Endothelial cell of umbilical vein (primary cell): ENCODE measurements at places on chromosomes 13 and 19.
A peak's percentile ranks its signal among the peaks of the same experiment; 100 is the strongest.

GRCh38 chr13:36382030-36382429 is 35.8 kb upstream of the SPART start:
- DNase-seq, result no peak

- no peak for DNase-seq
These were observed 76.8 kb downstream of the ESD start for GRCh38 chr13:46720189-46720588.

- peak; percentile 52 for DNase-seq
These were observed 28.5 kb downstream of the GARRE1 start for GRCh38 chr19:34282611-34283519.

- no peak for DNase-seq
These were observed 145.0 kb downstream of the TNFRSF19 start for GRCh38 chr13:23715092-23715761.

DNA sequence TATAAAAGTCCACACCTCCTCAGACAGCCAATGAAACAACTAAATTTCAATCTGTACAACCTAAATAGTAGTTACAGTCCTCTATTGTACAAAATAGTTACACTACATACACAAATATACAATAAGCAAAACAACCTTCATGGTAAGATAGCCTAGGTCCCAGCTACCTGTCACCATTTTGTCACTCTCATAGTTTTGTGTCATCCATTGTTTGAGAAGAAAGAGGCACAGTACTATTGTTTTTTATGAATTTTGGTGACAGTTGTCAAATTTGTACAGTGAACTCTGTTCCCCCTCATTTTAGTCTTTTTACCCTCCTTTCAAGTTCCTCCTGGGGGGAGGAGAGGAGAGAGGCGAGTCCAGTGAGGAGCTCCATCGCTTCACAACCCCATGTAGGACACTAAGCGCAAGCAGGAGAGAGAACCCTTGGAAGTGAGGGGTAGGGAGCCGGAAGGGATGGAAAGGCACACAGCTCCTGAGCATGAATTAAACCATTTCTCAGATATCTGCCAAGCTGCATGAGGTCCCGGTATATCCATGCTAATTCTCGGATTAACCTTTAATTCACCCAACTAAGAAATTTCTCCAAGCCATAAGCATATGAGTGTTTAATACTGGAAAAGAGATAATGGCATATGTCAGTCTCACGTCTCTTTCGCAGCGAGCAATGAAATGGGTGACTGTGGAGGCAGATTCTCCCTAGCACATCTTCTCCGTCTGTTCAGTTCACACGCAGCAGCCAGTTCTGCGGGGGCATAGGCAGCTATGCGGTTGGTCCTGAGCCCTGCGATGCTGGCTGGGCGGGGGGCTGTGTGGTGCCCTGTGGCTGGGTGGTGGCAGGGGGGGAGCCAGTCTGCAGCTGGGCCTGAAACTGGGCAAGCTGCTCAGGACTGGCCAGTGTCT is 60.5 kb downstream of the SERP2 start:
- DNase-seq, result no peak

DNA sequence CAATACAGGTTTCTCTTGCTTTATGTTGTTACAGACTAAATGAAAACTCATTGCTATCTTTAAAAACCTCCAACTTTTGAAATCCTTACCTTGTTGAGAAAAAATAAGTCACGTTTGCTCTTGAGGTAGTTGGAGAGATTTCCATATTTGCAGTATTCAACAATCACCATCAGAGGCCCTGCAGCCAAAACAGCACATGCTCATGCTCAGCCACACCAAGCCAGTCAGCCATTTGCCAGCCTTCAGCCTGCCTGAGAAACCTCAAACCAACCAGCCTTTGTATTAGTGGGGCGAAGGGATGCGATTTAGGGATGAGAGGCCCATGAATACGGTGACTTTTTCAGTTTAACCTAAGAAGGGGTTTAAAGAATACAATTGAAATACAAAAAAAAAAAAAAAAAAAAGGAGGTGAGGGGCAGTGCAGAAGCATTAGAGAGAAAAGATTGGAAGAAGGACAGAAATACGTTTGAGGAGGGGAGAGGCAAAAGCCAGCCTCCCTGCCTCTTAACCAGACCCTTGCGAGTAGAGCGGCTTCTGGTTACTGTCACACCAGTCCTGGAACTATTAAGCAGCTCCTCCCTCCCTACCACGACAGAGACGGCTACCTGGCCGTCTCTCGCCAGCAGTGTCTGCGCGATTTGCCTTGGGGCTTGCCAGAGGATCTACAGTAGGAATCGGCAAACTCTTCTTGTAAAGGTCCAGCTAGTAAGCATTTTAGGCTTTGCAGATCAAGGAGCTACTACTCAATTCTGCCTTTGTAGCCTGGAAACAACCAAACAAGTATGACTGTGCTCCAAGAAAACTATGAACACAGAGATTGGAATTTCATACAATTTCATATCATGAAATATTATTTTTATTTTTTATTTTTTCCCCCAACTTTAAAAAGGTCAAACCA is 167.3 kb downstream of the FLT1 start:
- no peak for DNase-seq

DNA sequence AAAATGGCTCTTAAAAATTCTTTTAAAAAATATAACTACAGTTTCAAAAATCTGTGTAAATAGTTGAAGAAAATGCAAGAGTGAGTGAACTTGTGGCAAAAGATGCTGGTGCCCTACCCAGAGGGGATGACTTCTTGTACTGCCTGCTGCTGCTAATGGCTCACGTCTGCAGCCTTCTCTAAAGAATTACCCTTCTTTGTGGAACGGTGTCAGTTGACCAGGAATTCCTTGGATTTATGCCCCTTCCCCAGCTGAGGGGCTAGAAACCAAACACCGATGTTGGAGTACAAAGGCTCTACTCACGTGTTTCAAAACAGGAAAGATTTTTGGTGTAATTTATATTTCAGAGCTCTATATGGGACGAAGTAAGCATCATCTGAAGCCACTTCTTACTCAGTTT is 1582.8 kb downstream of the OLFM4 start:
- DNase-seq, result no peak

GRCh38 chr13:100484702-100485101 is 103.9 kb downstream of the GGACT start:
- DNase-seq, result no peak

DNA sequence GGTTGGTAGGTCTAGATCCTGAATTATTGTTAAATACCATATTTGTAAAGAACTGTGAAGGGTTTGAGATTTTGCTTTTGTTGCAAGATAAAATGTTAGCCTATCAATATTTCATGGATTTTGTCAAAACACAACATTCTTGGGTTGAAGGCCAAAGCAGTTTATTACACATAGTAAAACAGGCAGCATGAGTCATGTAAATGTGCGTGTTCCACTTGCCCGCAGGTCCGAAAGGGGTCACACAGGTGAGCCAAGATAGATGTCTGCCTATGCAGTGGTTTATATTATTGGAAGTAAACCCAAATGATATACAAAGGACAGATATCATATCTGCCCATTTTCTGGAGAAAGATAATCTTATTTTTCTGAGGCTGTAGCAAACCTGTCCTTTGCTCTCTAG is 1654.4 kb upstream of the SPRY2 start:
- no peak for DNase-seq

GRCh38 chr19:18421371-18421959 is 2.3 kb downstream of the SSBP4 start:
- DNase-seq, result no peak

DNA sequence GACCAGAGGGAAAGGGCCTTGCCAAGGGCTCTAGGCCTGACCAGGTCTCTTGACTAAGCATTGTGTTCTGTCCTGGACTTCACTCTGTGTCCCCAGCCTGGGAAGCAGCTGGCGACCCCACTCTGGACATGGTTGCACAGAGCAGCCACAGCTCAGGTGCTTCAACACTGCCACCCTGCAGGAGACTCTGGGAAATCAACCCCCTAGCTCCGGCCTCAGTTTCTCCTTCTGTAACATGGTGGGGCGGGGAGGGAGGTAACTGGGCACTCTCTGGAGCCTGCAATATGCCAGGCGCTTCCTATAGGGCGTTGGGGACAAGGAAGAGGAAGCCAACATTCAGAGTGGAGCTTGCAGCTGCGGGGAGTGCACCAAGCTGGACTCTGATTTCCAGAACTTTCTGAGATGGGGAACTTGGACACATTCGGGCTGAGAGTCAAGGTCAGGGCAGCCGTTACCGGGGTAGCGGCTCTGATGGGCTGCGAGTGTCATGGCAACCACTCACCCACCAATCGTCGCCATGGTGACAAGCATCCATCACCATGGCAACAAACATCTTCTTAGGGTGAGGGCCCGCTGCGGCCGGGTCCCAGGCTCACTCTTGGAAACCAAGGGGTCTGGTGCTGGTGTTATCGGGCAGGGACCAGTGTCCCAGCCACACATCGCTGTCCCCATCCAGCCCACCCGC is 12.8 kb downstream of the F2RL3 start:
- no peak for DNase-seq

DNA sequence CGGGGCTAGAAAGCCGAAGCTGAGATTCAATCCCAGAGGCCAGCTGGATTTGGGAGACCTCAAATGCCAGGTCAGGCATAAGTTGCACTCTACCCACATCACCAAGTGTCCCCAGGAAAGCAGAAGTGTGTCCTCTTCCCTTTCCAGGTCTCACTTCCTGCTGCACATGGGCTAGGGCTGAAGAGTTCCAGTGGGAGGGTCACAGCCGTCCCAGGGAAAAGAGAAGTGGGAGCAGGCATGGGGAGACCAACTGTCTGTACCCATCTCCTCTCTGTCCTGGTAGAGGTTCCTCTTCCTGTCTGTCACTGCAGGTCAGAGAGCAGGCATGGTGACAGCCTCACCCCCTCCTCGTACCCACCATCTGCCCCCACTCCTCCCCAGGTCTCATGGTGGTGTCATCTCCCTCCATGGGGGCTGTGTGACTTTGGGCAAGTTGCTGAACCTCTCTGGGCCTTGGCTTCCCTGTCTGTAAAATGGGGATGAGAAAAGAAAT is 14.8 kb downstream of the AXL start:
- DNase-seq, result no peak

DNA sequence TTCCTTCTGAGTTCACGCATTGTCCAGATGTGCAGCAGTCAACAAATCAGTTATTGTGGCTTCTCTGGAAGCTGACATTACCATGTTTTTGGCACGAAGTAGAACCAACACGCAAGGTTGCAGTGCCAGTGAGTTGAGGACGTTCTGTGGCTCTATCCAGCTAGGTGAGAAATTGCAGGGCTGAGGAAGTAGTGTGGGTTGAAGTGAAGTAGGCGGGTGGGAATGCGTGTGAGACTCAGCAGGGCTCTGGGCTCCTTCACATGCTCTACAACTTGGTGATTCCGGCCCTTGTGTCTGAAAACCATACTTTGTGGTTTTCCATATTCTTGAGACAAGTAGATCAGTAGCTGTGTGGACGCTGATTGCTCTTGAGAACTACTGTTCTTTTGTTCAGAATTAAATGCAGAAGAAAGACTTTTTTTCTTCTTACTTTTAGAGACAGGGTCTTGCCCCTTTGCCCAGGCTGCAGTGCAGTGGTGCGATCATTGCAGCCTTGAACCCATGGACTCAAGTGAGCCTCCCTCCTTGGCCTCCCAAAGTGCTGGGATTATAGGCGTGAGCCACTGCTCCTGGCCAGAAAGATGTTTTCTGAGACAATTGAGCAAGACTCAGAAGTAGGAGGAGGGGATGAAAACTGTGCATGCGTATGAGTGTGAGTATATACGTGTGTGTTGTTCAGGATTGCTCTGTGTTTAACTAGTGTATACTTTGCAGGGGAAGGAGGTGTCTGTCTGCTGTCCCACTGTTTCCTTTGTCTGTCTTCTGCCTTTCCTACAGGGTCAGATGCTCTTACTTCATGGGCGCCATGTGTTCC is 46.2 kb downstream of the GATAD2A start:
- DNase-seq, result no peak

GRCh38 chr13:39485314-39485700 is 117.7 kb downstream of the LHFPL6 start:
- no peak for DNase-seq

DNA sequence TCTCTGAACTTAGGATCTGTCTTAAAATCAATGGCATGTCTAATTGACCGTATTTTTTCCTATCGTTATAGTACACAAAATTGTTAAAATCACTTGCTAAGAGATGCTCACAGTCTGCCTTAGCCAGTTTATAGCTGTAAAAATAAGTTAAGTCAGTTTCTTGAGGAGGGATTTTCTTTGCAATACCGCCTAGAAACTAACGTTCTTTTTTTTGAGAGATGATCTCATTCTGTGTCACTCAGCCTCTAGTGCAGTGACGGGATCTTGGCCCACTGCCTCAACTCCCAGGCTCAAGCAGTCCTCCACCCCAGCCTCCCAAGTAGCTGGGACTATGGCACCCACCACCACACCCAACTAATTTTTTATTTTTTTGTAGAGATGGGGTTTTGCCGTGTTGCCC is 4.4 kb downstream of the CKAP2 start:
- DNase-seq, result peak; percentile 47

DNA sequence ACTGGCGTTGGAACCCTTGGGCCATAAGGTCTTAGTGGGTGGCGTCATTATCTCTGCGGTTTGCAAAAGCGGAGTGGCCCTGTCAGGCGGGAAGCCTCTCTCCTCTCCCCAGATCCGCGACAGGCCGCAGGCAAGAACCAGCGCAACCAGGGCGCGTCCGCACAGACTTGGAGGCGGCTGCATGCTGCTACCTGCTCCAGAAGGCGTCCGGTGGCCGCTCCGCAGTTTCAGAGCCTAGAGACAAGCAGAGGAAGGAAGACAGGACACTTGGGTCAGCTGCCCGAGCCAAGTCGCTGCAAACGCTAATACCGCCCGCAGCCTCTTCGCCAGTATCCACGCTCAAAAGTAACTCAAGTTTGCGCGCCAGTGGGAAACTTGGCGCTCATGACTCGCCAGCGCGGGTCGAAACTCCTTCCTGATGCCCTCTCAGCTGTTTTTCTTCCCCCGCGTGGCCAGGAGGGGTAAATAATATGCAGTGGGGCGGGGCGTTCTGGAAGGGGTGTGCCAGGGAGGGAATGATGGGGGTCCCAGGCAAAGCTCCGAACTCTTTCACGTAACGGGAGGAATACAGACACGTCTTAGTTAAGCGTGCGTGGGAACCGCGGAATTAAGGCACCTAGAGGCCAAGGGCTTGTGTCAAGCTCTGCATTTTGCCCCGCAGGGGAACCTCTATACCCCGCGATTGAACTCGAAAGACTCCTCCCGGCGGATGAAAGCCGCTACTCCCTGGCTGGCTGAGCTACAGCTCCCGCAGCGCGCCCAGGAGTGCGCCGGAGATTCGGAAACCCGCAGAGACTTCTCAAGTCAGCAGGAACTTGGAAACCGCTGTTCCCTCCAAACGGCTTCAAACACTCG is at the start of gene EDNRB:
Gene EDNRB (minus strand): TSS at position 441 of the 855 bp plus-strand sequence. CDS start 258 bp downstream, at position 183.
- DNase-seq, result peak; percentile 66

GRCh38 chr19:14028901-14029300 is 953 bp downstream of the RLN3 start:
- DNase-seq, result no peak

- no peak for DNase-seq
These were observed 2889.6 kb upstream of the PCDH20 start for GRCh38 chr13:64305246-64305645.

DNA sequence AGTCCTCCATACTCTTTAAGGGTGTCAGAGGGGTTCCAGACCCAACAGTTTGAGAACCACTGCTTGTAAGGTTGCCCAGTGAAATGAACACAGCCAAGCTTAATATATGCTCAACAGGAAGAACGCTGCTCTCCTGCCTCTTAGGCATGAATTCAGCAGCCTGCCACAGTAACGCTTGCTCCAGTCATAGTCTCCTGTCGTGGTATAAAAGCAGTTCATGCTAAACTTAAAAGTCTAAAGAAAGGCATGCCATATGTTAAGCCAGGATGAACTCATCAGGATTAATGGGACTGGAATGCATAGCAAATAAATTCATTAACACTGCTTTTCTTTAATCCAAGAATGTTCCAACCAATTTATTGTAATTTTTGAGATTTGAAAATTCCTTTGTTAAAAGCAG is 38.7 kb downstream of the SLC7A1 start:
- DNase-seq, result no peak
